ENCODE measurements at places on chromosomes 6 and 20.

- no peak for DNase-seq
These were observed 1.8 kb downstream of the GATA5 start for GRCh38 chr20:62473717-62474603.

GRCh38 chr6:125358898-125359297 is 57.1 kb upstream of the HDDC2 start:
- no peak for DNase-seq

DNA sequence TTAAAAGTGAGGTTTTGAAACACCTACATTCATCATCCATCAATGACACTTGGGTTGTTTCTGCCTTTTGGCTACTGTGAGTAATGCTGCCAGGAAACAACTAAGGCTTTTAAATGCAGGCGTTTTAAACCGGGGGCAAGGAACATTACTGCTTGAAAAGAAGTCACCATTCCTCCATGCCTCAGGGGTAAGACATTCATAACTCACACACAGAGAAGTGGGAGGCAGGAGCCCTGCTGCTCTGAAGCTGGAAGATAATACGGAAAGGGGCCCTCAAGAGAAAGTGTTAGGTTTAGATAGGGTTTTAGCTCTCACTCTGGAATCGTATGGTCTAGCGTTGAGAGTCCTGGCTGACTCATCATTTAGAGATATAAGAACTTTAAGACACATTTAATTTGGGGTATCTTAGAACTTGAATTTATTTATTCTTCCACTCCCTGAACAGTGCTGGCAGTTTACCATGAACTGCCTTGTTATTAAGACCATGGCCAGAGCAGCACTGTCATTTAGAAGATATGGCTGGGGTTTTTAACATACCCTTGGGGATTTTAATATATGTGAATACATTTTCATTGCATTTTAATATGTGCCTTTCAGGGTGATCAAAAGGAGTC is 1.8 kb downstream of the TUBB1 start:
- DNase-seq = no peak

- no peak for DNase-seq
These were observed 28.7 kb downstream of the PTPRK start for GRCh38 chr6:128491610-128492206.

- DNase-seq = no peak
These were observed 23.8 kb upstream of the TAF8 start for GRCh38 chr6:42026540-42026939.

DNA sequence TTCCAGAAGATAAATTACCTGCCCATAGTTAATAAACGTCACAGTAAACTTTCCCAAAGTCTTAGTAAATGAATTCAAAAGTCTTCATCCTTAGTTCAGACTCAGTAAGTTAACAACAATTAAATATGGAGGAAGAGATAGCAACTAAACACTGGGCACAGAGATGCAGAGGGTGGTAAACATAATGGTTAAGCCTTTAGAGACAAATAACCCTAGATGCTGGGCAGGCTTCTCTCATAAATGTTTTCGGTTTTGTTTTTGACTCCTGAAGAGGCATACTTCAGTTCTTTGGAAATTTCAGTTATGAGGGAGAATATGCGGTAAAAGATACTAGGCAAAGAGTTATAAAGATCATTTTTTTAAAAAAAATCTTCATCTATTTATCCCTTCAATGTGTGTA is 369.8 kb downstream of the FRK start:
- DNase-seq = no peak

DNA sequence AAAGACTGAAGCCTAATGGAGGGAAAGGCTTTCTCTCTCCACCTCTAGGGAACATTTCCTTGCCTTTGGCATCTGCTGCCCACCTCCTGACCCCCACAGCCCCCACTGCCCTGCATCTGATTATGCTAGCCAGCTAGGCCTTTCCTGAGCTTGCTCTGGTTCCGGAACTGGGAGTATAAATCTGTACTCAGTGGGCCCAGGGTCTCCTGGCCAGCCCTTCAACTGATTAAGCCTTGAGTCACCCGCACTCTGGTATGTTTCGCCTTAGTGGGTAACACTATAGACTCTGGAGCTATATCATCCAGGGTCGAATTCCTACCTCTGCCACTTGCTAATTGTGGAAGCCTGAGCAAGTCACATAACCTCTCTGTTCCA is 45.6 kb upstream of the RIPOR2 start:
- no peak for DNase-seq

GRCh38 chr6:168649209-168649608 is 208.2 kb downstream of the SMOC2 start:
- no peak for DNase-seq

- no peak for DNase-seq
These were observed 7.4 kb downstream of the CYP39A1 start for GRCh38 chr6:46645265-46645664.

DNA sequence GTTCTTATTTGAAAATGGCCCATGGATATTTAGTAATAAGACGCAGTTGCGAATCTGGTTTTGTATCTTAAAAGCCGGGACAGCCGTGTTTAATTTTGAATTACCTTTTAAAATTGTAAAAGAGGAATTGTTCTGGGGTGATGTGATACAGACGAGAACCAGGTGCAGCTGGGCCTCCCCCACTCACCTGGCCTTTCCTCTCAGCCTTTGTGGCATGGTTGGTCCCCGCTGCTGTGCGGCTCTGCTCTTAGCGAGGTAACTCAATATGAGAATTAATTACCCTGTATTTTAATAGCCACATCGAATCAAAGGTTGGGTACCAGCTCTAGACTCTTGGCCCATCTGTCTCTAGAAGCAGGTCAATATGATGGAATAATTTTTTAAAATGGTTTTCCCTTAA is 56.5 kb upstream of the DACT2 start:
- DNase-seq = no peak

GRCh38 chr20:52476074-52476750 is 284.6 kb upstream of the ZFP64 start:
- DNase-seq = no peak
